Fibroblast of the aortic adventitia (primary cell): ENCODE measurements at places on chromosomes 7 and 10. TPM values are rescaled to one million over a fixed set of nuclear protein-coding genes. Genes with fewer than 3 reads are reported as not detected.

Gene NRP1
- total RNA-seq, result 174 and 455 TPM in 2 replicates

Gene NEBL
- total RNA-seq, result 0.09 and 4.3 TPM in 2 replicates

Gene RBP3
- total RNA-seq, result not detected in 2 replicates

Gene ZNF503
- total RNA-seq, result 21.7 and 29.8 TPM in 2 replicates

Gene RAB19
- total RNA-seq, result not detected in 2 replicates
